ENCODE measurements at places on chromosomes 4 and X.

DNA sequence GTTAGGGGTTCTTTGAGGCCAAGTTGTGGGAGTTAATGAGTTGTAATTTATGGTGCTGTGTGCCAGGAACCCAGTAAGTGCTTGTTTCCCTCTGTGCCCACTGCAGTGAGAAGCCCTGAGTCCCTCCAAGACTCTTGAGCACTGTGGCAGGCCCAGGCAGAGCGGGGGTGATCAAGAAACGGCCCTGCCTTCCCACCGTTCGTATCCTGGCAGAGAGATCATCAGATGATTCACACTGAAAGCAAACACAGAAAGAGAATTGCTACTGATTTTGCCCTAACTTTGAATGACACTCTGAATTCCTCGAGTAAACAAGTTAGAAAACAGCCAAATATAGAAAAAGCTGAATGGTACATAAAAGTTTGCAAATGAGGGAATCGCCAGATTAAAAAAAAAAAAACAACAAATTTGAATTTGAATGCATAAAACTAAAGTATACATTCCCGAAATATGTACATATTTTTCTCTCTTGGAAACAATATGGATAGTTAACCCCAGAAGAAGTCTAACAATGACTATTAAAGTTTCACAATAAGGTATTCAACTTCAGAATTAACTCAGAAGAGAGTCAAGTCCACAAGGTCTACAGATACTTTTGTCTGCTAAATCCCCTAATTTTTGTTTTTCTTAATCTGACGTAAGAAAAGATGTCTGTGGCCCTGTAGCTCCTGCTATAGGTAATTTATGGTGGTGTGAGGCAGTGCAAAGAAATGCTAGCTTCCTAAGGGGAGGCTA lies 71.8 kb downstream of the AFAP1 start:
- no peak for ATAC-seq

GRCh38 chr4:12701384-12701783 lies 782.8 kb downstream of the RAB28 start:
- no peak for ATAC-seq

DNA sequence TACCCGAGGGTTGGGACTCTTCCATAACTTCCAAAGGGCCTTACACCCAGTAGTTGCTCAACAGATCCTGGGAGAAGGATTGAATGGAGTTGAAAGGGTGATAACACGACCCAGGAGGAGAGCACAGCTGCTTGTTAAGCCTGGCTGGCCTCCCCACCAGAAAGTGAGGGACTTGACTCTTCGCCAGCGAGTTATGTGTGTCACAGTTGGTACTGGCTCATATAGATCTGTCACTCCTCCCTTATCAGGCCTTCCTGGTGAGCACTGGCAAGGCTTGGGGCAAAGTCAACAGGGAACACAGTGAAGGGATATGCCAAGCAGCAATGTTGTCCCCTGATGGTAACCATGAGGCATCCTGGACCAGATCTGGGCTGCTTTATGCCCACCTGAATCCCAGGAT lies 35.8 kb downstream of the APLN start:
- ATAC-seq = no peak

DNA sequence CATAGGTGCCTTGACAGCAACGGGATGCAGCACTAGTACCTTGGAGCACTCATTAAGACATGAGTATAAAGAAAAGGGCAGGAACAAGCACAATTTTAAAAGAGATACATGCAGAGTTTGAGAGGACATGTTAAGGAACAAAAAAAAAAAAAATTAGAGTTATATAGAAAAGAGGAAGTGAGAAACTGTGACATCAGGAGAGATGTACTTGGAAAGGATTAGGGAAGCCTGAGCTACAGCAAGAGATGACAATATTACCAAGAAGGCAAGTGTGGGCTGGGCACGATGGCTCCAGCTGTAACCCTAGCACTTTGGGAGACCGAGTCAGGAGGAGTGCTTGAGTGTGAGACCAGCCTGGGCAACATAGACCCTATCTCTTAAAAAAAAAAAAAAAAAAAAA lies 37.4 kb downstream of the GPR143 start:
- ATAC-seq = no peak

DNA sequence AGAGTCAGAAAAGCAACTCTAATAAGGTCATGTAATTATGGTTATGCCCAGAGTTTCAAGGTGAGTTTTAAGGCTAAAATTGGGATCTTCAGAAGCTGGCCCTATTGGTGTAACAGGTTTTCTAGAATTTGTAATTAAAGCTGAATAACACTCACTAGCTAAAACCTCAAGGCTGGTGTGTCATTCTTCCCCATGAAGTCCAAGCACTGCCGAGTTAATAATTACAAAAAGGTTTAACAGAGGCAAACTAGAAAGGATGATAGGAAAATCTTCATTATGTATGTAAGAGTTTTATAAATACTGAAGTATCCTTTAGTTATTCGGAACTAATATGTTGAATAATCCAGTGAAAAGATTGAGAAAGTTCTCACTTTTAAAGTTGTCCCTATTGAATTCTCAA lies 34.3 kb downstream of the MXRA5 start:
- no peak for ATAC-seq

DNA sequence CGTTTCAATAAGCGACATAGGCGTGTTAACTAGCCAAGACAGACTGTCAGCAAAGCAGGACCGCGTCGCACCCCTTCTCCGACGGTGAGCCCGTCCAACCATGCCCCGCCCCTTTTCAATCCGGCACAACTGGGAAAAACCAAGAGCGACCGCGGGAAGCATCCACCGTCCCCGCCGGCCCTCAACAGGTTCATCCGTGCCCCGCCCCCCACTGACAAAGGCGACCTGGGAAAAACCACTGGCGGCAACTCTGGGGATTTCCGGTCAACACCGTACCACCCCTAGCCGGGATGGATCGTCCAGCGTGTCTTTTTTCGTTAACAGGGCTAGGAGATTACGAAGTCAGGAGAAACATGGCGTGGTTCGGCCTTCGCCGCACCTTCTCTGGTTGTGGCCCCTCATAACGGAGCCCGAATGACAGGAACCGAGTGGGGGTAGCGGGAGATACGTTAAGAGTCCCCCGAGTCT lies 377 bp downstream of the TIMM17B start:
- ATAC-seq = peak; percentile 24

GRCh38 chr4:178082906-178083305 lies 640.7 kb upstream of the AGA start:
- no peak for ATAC-seq

- no peak for ATAC-seq
Measured at GRCh38 chr4:151316645-151317044, 8.8 kb downstream of the SH3D19 start.

DNA sequence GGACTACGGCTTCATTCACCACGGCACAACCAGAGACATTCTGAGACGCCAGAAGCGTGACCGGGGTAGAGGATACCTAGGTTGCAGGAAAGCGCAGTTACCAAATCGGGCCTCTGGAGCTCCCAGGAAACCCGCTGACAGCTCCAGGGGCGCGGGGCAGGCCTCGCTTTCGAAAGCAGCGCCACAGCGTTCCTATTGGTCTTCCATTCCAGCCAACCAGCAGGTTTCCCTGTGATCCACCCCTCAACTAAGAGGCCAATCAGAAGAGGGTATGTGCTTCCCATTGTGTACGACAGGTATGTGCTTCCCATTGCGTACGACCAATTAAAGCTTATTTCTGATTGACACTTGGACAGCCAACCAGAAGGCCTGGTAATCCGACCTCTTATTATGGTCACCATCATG lies 14.9 kb downstream of the SNX12 start:
- no peak for ATAC-seq

DNA sequence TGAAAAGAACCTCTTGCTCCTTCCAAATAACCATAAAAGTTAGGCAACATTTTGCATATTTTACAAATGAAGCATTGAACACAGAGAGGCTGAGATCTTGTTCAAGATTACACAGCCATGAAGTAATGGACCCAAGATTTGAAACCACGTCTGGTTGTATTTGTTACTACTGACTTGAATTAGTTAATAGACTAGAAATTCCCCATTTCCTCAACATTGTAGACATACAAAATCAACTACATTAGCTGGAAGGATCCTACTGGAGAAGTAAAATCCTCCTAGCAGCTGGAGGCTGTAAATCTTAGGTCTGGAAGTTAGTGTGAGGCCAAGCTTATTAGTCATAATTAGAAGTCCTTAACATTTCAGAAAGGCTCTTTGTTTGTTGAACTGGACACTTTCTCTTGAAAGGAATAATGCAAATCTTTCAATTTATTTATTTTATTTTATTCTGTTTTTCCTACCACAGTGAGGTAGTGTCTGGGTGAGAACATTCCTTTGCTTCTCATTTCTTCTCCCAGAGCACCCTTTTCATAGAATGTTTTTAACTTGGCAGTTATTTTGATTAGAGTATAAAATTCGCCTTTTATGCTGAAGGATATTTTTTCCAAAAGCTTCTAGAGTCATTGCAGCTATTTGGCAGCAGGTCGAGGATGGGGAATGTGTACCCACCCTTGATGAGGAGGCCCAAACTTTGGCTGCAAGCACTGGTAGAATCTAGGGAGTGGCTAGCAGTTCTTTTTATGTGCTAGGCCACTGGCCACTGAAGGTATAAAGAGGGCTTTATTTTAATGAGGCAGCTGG lies 62.0 kb upstream of the CLNK start:
- no peak for ATAC-seq

DNA sequence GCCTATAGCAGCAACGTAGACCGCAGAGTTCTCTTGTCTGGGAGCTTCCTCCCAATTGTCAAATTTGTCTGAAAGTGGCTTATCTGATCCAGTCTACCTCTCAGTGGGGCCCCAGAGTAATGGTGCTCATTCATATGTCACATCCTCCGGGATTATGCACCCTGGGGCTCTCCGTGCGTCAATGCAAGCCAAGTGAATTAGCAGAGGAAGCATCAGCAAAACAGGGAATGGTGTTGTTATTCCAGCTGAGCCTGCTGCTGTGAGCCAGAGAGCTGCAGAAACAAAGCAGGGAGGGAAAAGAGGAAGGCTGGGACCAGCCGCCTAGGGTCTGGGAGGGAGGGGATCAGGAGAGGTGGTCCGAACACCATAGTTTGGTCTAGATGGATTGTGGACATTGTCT lies 95.2 kb downstream of the CLNK start:
- no peak for ATAC-seq

DNA sequence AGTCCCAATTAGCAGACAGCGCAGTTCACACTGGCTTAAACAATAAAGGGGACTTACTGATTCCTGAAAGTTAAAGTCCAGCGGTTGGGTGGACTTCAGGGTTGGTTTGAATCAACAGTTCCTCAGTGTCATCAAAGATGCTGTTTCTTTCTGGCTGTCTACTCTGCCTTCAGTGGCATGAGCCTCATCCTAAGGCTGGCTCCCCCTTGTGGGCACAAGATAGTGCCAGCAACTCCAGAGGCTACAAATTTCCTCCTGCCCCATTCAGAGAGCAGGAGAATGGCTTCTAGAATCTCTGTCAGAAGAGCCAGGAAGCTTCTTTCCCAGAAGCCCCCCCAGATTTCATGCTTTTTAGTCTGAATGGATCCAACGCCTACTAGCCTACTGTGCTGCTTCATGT lies 82.4 kb upstream of the MTM1 start:
- no peak for ATAC-seq

DNA sequence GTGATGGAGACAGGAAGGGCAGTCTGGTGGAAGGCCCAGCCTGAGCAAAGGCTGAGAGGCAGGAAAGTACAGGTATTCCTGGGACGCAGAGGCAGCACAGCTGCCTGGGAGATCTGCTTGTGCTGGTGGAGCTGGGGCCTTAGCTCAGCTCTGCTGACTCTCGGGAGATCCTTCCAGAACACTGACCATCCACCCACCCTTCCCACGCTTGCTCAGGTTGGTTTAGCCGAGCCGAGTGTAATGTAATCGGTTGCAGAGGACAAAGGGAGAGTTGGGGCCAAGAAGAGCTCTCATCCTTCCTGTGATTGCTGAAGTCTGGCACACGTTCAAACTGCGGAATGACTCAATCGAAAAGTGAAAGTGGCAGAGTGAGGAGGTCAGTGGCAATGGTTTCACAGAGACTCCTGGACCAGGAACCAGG lies 43.1 kb upstream of the GPR78 start:
- no peak for ATAC-seq

DNA sequence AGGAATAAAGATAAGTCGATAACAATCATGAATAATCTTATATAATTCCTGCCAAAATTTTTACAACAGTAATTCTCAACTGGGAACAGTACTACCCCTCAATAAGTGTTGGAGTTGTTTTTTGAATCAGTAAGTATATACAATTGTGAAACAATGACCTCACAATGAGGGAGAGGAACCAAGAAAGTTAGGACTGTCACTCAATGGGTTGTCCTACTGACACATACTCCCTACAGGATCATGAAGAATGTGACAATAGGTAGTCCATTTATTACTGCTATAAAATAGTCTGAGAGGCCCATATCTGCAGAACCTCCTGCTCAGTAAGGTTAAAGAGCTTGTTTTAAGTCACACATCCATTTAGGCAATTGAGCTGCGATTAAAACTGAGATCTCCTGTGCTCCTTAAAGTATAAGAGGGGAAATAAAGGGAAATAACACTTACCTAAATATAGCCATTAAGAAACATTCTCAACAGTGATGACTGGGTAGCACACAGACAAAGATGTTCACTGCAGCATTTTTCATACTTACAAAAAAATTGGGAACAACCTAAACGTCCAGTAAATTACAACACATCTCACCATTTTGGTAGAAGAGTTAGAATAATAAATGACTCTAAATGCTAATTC lies 26.2 kb downstream of the FBXW7 start:
- ATAC-seq = no peak

DNA sequence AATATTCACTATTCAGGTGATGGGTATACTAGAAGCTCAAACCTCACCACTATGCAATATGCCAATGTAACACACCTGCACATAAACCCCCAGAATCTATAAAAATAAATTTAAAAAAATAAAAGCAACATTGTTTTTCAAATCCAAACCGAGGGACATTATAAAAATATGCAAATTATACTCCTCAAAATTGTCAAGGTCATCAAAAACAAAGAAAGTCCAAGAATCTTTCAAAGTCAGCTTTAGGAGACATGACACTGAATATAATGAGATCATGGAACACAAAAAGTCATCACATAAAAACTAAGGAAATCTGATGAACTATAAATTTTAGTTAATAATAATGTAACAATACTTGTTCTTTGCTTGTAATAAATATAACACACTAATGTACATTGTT lies 43.2 kb upstream of the AR start:
- ATAC-seq = no peak

GRCh38 chr4:152917543-152918395 lies 18.4 kb upstream of the FHDC1 start:
- ATAC-seq = no peak

- ATAC-seq = no peak
Measured at GRCh38 chrX:39877905-39878304, 219.9 kb downstream of the BCOR start.

DNA sequence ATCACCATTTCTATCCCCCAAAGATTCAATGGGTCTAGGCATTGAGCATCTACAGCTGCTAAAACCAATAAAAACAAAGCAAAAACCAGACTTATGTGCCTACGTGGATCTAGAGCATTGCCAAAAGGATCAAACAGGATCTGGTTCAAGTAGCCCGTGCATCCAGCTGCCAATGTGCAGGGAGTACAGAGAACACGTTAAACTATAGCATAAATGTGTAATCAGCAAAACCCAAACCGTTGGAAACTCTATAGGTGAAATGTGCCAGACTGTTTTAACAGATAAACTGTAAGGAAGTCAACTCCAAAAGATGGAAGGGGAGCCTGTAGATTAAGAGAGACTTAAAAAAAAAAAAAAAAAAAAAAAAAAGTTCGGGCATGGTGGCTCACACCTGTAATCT lies 58.5 kb downstream of the APOO start:
- ATAC-seq = no peak

- no peak for ATAC-seq
Measured at GRCh38 chr4:3401436-3402171, 40.2 kb upstream of the HGFAC start.

- no peak for ATAC-seq
Measured at GRCh38 chr4:166045457-166045856, 172.4 kb downstream of the TLL1 start.

- no peak for ATAC-seq
Measured at GRCh38 chrX:32370456-32371205, 840.7 kb downstream of the DMD start.

Measured in stimulated activated memory B cell treated with anti-CD40 and anti-IgM and Interleukin-4, amounts not matched to agents 10 μg/mL and 1 μg/mL and 100 μg/mL, for 72 hours (primary cell).